Skin of body (tissue), 3 donors: ENCODE measurements at places on chromosomes 5 and 9.
A peak's percentile ranks its signal among the peaks of the same experiment; 100 is the strongest.

- DNase-seq, result no peak
These were observed 10.3 kb upstream of the BRD3OS start for GRCh38 chr9:134014946-134015345.

- DNase-seq, result peak; percentile 45
These were observed 522.1 kb downstream of the CCDC171 start for GRCh38 chr9:16074963-16075362.

DNA sequence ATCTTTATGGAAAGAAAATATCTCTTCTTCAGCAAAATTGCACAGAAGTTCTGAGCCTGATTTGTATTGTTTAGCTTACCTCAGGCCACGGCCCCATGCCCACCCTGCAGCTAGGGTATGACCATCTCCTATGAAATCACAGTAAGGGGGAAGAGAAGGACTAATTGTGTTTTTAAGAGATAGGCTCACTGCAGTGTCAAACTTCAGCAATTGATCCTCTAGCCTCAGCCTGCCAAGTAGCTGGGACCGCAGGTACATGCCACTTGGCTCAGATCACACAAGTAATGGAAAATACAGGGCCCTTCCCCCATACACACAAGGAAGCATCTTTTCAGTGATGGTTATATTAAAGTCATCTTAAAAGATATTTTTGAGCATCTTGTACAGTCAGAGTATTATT is 60.0 kb downstream of the DMAC1 start:
- DNase-seq, result no peak

- no peak for DNase-seq
These were observed 1.1 kb downstream of the RELL2 start for GRCh38 chr5:141637767-141638419.
